ENCODE measurements at places on chromosomes 7 and 10.

DNA sequence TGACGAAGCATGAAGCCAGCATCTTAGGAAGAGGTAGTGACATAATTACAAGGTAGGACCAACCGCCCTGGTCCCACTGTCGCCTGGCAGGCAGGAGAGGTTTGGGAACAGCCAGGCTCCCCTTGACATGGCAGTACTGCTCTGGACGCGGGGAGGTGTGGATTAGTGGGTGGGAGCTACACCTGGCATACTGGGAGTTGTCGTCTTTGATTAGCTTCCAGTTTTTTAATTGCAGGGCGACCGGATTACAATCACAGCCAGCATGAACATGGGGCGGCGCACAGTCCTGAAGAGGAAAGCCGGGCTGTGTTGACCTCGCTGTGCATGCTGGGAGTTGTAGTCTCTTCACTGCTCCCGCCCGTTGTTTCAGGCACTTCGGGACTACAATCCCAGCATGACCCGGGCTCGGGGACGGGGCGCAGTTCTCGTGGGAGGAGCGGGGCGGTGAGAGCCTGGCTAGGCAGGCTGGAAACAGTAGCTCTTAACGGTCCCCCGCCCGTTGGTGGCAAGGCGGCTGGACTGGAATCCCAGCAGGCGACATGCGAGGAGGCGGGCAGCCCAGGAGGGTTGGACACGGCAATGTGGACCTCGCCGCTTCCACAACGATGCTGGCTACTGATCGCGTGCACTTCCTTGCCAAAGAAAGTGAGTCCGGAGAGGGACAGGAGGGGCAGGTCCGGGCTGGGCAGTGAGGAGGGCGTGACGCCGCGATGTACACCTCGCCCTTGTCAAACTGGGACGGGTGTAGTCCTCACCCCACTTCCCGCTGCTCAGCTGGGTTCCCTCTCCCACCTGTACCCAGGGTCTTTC, 98.0 kb upstream of the ZNF722 start:
- no peak for DNase-seq

DNA sequence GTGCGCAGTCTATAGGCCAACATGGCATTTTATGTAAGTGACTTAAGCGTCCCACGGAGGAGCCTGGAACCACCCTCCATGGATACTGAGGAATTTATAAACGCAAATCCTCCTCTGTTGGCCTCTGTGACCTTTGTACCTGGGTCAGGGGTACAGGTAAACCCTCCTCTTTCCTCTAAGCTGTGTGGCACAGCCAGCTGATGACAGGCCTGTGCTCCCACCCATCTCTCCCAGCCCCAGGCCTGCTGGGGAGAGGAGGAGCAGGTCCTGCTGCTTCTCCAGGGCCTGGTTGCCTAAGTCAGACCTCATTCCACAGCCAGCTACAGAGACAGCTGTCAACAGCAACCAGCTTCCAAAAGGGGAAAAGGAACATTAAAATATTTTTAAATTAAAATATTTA, 5.0 kb downstream of the AVPI1 start:
- DNase-seq: no peak

DNA sequence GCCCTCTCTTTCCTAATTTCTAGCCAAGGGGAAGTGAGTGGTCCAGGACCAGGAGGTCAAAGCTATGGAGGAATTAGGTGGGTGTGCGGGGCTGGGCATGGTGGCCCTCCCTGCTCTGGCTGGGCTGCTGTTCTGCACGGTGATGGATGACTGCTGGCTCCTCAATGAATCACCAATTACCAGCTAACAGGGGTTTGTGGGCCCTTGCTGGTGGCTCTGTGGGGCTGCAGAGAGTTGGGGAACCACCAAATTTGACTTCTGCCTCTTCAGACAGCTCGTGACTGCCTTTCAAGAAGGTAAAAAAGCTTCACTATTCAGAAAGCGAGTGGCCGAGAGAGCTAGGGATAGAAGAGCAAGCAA, 35.0 kb upstream of the HABP2 start:
- DNase-seq: no peak

GRCh38 chr7:157505646-157506045, 168.8 kb downstream of the DNAJB6 start:
- no peak for DNase-seq

- DNase-seq: no peak
Observed at GRCh38 chr7:138797715-138798320, at the start of the genes ATP6V0A4 and TMEM213. ATP6V0A4 (minus strand) TSS chr7:138798196; CDS start chr7:138771247, 26,949 bp downstream. TMEM213 (plus strand) TSS chr7:138797994; CDS start chr7:138798105, 111 bp downstream.

- no peak for DNase-seq
Observed at GRCh38 chr10:82757397-82757796, 882.4 kb downstream of the NRG3 start.

GRCh38 chr7:93185303-93186027, 37.3 kb upstream of the SAMD9L start:
- DNase-seq: no peak

DNA sequence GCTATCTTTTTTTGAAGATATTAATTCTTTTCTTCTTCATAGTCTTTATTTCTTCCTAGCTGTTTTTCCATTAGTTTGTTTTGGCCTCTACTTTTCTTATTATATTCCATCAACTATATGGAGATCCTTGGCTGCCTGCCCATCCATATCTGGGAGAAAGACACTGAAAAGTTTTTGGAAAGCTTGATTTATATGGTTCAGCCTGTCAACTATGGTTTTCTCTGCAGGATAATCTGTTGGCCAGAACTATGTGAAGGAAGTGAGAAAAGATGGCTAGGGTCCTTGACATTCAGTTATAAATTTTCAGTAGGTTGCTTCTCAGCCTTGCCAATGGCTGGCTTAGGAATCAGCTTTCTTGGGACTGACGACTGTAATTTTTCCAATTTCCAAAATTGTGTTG, 10.0 kb upstream of the CDK14 start:
- no peak for DNase-seq

GRCh38 chr7:30135301-30136116, 723 bp downstream of the MTURN start:
- peak; percentile 72 for DNase-seq

GRCh38 chr10:59887972-59888640, 18.2 kb downstream of the CCDC6 start:
- DNase-seq: no peak

DNA sequence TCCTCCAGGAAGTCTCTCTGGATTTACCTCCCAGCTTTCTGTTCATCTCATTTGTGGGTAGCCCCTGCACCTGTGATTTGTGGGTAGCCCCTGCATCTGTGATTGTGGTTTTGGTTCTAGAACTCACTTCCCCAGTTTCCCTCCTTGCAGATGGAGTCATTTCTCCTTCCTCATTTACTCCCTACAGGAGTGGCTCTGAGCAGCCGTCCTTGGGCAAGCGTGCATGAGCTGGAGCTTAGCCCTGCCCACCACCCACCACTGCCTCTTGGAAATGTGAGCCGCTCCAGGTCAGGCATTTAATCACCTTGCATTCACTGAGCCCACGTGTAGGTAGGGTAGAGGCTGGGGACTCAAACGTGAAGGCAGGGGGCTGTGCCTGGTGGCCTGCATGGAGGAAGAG, 8.2 kb downstream of the COL26A1 start:
- DNase-seq: no peak

DNA sequence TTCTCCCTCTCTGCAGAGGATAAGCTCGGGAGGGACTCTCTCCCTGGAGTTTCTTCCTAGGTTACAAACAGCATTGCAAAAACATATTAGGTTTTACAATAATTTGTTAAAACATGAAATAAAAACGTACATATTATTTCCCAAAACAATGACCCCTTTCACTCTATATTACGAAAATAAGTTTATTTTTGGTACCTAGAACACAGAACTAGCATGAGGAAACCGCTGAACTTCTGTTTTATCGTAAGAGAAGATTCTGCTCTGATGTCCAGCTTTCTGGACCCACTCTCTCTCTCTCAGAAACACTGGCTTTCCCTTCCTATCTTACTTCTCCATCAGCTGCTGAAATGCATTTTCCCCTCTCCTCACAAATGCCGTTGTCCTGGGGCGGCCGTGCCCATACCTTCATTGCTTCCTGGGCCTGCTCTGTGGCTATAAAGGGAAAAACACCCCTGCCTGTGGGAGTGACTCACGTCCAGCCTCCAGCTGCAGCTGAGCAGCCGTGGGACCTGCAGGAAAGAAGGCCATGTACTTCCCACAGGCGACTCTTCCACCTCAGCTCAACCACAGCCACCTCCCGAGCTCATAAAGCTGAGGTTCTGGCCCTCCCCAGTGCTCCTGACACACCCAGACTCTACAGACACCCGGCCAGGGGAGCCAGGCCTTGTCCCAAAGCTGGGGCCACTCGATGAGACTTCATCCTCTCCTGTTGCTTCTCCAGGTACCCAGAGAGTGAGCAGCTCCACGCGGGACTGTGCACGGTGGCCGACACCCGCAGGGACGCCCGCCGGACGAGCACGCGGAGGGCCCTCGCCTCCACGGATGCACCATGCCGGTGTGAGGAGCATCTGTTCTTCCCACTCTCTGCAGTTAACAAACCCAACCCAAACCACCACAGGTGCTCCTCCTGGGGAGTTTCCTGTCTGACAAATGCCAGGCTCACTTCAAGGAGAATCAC, 3.1 kb downstream of the GPER1 start:
- peak; percentile 36 for DNase-seq

- DNase-seq: no peak
Observed at GRCh38 chr7:50371551-50372021, 67.1 kb downstream of the IKZF1 start.

DNA sequence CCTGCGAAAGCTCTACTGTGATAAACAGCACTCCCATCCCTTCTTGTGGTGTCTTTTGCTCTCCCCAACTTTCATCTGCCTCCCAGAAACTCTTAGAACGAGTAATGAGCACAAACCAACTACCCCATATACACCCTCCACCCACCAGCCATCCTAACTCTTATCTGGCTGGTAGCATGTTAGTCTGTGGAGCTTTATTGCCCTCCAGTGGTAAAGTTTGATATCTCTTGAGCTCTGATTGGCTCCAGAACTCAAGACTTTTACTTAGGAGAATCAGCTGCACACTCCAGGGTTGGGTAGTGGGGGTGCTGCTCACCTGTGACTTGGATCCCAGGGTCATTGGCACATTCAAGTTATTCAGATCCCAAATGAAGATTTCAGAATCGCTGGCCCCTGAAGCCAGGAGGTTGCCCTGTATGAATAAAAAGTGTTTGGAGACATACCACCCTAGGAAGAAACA, 10.9 kb downstream of the SEC31B start:
- peak; percentile 72 for DNase-seq

DNA sequence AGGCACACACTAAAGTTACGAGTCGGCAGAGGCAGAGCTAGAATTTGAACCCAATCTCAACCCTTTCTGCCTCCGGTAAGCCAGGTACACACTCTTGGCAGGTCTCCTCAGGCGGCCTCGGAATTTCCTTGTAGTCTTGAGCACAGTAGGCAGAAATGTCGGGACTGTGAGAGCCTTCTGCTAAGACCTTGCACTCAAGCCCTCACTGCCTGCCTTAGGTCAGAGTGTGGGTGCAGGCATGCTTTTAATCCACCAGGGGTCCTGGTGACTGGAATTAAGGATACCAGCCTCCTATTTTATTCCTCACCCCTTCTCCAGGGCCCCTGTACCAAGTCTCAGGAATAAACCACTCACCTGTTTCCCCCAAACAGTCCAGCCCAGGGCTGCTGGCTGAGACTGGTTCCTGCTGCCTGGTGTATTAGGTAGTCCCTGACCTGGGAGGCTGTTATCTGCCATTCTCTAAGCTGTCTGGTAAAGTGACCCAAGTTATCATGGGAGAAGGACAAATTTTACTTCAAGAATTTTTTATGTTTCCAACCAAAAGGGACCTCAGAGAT, 855 bp downstream of the ATP6V1F start:
- peak; percentile 84 for DNase-seq

GRCh38 chr7:141355032-141355431, 196.2 kb upstream of the AGK start:
- no peak for DNase-seq

GRCh38 chr10:48289501-48290238, 15.2 kb upstream of the FRMPD2 start:
- DNase-seq: peak; percentile 57

DNA sequence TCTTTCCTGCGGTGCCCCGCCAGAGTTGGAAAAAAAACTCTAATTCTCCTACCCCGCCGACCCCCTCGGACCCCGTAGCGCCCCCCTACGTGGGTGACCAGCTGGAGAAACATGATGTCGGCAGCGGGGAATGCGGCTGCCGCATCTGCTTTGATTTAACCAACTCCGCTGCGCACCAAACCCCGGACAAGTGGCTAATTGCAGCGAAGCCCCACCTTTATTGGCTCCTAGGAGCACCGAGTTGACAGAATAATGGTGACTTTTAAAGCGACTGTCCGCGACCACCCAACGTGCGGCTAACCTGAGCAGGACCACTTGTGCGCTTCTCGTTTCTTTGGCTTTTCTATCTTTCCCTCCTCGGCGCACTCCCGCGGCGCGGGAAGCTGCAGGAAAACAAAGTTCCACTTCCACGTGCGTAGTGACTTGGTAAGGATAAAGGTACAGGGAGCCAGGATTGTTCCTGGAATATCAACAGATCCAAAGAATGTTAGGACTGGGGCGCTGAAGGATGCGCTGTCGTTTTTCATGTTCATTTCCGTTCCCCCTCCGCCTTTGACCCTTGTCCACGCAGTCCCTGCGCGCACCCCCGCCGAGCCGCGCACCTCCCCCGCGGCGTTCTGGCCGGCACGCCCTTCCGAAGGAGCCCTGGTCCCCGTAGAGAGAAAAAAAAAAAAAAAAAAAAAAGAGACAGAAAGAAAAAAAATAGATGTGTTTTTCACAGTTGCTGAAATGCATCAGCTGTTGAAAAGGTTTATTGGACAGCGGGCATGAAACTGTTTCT, 1.4 kb downstream of the WNT16 start:
- peak; percentile 30 for DNase-seq

DNA sequence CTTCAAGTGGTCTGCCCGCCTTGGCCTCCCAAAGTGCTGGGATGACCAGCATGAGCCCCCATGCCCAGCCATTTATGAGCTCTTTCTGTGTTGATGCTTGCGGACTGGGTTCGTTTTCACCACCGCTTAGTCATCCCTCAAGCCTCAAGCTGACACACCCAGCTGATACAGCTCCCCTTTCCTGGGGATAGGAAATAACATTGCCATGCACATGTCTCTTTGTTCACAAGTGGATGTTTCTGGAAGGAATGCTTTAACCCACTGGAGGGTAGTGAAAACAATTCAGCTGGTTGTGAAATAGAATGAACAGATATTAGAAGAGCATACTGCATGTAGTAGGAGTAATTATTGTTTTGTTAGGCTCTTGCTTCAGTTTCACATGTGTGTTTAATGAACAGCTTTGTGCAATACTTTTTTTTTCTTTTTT, 8.5 kb upstream of the METTL27 start:
- DNase-seq: peak; percentile 96

GRCh38 chr10:72146071-72146470, 57.7 kb upstream of the SPOCK2 start:
- DNase-seq: no peak

GRCh38 chr10:43928425-43928968, 279.8 kb upstream of the ZNF32 start:
- no peak for DNase-seq

DNA sequence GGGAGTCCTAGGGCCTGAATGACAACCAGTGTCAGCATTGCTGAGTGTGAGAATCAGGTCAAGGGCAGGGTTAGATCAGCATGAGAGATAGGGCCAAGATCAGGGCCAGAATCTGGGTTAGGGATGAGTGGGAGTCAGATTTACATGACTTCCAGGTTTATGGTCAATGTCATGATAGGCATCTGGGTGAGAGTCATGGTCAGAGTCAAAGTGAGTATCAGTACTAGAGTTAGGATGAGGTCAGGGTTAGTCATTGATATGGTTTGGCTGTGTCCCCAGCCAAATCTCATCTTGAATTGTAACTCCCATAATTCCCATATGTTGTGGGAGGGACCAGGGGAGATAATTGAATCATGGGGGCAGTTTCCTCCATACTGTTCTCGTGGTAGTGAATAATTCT, 12.3 kb downstream of the MRPS24 start:
- no peak for DNase-seq
